ELF-1 (cell line): ENCODE measurements at places on chromosomes 2 and 18.

DNA sequence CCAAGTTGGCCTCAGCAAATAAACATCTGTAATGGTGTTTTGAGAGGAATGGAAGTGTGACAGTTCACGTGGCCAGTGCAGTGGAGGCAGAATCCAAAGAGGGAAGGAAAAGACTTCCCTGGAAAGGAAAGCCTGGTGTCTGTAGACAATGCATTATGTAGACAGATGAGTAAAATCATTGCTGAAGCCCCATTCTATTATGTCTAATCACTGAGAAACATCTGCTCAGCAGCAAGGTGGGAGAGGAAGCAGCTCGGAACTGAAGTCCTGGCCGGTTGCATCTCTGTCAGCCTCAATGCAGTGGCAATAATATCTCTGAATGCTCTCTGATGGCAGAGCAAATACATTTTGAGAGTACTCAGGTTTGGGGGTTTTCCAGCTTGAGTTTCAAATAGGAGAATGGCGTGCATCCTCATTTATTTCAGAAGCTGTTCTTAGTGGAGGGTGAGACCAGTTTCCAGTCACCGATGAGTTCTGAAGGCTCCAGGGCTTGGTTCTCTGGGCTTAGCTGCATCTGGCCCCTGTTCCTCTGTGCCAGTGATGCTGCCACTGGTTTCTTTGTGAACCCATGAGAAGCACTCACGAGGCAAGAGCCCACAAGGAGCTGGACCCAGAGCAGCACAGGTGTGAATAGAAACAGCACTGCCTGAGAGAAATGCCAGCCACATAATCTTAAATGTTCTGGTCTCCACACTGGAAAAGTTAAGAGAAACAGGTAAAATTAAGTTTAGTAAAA lies 63.3 kb downstream of the RPIA start:
- DNase-seq = no peak

DNA sequence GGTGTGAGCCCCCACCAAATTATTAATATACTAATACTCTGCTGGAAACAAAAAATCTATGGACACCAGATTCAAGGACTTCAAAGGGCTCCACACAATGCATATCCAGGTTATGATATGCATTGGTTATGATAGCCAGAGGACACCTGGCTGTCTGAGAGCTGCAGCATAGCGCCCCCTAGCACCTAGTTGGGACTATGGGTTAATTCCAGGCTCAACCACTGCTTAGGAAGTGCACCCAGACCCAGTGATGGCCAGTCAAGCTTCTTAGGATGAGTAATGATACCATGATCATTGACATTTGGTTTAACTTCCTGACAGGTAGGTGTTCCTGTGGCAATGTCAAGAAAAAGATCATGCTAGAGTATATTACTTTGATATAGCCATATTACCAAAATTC lies 3.8 kb upstream of the FRZB start:
- DNase-seq = peak; percentile 71

DNA sequence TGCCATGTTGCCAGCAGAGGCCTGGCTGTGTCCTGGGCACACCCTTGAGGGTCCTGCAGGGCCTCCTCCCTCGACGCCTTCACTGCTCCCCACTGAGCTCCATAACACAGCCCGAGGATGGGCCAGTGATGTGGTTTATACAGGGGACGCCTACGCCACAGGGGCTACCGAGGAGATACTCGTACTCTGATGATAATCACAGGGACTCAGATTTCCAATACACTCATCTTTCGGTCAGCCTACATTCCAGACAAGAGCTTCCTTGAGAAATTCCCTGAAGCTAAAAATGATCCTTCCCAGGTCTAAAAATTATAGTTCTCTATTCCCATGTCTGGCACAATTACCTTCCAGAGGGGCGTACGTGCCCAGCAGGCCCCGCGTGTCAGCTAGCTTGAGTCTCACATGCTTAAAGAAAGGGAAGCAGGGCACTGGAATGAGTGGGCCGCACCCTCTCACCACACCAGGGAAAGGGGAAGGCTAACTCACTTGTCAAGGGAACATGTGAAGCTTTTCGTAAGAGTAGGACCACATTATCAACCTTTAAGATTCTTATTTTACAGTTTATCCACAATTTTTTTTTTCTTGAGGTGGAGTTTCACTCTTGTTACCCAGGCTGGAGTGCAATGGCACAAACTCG lies 159.5 kb upstream of the NDUFV2 start:
- peak; percentile 29 for DNase-seq

GRCh38 chr2:233912691-233913423 lies 4.3 kb upstream of the TRPM8 start:
- peak; percentile 70 for DNase-seq

- DNase-seq = peak; percentile 69
Measured at GRCh38 chr2:218357236-218358177, 850 bp downstream of the CATIP start.

DNA sequence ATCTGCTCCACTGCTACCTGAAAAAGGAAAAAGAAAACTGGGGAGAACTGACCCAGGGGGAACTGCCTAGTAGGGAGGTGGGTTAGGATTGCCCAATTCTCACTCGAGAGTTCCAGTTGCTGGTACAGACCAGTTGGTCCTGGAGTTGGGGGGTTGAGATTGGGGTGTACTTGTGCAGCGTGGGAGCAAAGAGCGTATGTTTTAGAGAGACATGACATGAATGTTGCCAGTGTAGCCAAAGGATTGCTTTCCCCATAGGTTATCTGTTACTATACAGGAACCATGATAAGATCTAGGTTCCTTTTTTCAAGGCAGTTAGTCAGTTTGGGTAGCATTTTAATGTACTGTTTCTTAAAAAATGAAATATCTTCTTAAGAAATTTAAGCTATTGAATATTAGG lies 68.6 kb downstream of the APLF start:
- DNase-seq = no peak

DNA sequence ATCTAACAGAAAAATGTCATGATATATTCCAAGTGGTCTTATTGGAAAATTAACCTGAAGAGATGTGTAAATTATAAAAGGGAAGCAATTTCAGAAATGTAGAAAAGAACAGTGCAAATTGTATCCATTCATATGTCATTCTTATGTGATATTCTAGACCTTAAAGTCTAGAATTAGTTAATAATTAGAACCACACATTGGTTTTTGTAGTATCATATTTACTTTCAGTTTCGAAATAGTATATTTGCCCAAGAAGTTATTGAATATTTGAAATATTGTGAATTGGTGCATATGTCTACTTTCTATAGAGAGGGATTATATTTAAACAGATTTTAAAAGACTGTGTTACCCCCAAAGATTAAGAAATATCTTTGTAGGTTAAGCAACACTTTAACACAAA lies 1348.6 kb upstream of the ACVR2A start:
- no peak for DNase-seq

- DNase-seq = peak; percentile 11
Measured at GRCh38 chr18:63963615-63964256, 6.1 kb upstream of the SERPINB8 start.
